B cell (primary cell): ENCODE measurements at places on chromosomes 1 and 21.

GRCh38 chr1:66929146-66929688 lies 4.4 kb downstream of the MIER1 start:
- no peak for DNase-seq

GRCh38 chr1:212647004-212647403 lies 38.4 kb downstream of the ATF3 start:
- no peak for DNase-seq

GRCh38 chr1:25990702-25991395 lies 7.0 kb downstream of the PAFAH2 start:
- no peak for DNase-seq

DNA sequence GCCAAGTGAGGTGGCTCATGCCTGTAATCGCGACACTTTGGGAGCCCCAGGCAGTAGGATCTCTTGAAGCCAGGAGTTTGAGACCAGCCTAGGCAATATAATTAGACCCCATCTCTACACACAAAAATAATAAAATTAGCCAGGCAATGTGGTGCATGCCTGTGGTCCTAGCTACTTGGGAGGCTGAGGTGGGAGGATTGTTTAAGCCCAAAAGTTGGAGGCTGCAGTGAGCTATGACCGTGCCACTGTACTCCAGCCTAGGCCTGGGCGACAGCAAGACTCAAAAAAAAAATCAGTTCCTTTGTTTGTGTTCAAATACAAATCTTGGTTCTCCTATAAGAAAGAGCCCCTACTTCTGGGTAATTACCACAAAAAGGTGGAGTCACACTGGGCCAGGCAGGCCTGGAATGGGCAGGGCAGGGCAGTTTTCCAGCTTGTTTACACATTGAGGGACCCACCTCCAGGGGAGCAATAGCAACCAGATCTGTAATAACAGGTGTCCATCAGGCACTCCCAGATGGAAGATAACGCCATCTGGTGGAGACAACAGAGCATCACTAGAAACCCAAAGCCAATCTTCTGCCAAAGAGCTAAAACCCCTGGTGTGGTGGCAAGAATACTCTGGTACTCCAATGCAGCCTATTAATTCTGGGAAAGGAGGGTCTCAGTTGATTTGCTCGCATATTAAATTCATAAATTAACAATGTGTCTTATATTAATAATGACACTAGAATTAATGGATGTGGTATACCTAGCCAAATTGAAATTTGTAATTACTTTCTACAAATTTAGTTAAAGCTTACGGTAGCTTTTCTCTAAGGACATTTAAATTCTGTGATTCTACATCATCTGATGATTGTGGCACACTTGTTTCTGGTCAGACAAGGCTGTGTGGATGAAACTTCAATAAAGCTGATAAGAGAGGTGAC lies 13.2 kb downstream of the PPP1R15B start:
- DNase-seq = peak; percentile 81

GRCh38 chr1:172405912-172406311 lies 14.6 kb upstream of the C1orf105 start:
- DNase-seq = no peak

DNA sequence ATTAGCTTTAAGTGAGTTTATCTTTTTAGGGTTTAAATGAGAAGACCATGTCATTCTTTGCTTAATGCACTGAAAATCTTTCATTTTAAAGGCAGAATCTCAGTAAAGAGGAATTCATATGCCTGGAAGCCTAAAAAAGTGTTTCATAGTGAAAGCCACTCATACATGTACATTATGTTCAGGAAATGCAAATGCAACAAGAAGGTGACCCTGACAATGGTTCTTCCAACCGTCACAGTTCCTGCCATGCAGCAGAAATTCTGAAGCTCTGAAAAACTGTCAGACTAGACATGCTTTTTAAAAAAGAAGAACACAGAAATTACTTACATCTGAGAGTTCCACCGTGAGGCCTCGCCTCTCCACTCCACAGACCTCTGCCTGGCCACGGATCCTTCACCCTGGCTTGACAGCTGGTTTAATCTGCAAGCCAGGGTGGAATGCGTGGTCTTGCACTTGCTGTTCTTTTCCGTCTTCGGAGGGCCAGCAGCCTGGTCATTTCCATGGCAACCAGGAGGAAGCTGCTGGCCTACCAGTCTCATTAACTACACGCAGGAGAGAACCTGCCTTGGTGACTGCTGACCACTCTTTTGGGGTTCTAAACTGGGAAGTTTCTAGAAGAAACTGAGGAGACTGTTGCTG lies 41.8 kb upstream of the PAXBP1 start:
- no peak for DNase-seq

GRCh38 chr1:94274561-94274960 lies 37.2 kb upstream of the ARHGAP29 start:
- no peak for DNase-seq

DNA sequence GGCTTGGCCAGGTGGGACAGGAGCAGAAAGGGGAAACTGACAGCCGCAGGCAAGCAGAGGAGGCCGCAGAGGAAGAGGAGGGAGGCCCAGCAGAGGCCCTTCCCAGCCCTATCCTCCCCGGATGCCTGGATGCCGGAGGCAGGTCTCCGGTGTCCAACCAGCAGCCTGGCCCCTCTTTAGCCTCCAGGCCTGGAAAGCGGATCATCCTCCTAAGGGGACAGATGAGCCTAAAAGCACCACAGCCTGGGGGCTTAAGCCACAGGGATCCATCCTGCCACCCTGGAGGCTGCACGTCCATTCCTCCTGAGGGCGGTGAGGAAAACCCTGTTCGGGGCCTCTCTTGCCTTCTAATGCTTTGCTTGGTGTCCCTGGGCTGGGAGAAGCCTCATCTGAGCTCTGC lies 334.1 kb upstream of the VAMP3 start:
- no peak for DNase-seq

DNA sequence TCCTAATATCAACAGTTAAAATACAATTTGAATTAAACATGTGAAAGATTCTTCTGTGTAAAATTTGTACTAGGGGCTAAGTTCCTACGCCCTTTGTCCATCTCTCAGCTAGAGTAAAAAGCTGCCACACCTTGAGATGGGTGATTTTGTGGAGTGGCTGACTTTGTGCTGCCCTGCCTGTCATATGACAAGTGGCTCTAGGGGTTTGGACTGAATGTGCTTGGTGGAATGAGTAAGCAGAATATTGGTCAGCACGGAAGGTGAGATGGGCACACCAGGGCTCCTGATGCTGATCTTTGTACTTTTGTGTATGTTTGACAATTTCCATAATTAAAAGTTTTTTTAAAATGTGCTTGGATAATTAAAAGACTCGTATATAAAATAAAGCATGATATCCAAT lies 133.6 kb upstream of the SLC45A1 start:
- no peak for DNase-seq

DNA sequence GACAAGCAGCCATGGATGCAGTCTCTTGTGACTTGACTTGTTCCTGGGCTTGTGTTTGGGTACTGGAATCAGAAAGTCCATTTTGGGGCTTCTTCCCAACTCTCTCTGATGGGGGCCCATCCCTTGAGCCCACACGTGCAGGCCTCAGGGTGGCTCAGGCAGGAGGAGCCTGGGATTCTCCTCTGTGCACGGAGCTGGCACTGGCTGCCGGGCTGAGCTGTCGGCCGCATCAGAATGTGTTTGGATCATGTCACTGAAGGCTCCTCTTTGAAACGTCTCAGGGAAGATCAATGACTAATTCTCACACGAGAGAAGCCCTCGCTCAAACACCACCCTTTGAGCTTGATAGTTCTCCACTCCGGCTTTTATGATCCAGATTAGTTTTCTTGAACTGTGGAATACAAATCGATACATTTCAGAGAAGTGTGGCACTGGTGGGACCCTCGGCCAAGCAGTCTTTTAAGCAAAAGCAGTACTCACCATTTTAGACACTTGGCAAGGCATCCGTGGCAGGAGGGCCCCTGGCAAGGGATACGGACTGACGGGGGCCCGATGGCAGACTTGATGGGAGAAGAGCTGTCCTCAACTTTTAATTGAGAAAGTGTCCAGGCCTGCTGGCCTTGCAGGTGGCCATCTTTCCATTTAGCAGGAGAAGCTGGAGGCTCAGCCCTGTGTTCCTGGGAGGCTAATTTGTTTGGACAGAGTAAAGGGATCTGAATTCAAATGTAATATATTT lies 220.7 kb upstream of the C1orf174 start:
- no peak for DNase-seq

GRCh38 chr21:41672543-41672915 lies 94.3 kb downstream of the RIPK4 start:
- DNase-seq = no peak

GRCh38 chr1:206506405-206507283 lies 687 bp upstream of the RASSF5 start:
- DNase-seq = peak; percentile 67

DNA sequence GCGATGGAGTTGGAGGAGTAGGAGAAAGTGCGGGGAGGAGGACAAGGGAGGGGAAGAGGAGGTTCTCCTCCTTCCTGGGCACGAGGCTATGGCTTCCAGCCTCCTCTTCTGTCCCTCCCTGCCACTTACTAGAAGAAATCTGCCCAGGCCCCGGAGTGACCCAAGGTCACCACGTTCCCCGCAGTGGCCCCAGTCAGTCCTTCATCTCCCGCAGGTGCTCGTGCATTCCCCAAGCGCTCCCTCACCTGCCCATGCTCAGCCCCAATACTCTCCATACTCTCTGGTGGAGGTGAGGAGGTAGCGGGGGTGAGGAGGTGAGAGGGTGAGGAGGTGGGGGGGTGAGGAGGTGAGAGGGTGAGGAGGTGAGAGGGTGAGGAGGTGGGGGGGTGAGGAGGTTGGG lies 85.4 kb downstream of the CCDC185 start:
- DNase-seq = no peak

DNA sequence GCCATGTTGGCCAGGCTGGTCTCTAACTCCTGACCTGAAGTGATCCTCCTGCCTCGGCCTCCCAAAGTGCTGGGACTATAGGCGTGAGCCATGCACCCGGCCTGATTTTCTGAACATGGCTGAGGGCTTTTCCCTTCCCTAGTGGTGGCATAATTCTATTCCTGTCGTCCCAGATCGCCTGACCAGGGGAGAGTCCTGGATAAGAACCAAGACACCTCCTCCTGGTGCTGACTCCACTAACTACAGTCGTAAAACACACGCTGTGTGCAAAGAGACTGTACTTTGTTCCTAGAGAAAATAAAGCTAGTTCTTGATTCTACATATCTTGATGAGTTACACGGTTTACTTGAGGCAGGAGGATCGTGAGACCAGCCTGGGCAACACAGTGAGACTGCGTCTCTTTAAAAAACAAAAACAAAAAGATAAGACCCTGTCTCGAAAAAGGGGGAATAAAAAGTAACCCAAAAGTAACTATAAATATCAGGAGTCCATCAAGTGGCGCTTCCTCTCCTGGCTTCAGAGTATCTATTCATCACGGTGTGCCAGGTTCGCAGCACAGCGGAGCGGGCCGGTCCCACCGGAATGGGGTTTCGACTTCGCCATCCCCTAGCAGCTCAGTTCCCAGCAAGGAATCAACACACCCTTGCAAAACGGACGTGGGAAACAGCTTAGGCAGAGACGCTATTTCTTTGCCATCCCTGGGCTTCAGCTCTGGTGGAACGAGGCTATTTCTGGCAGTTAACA lies 973 bp downstream of the SDF4 start:
- DNase-seq = no peak

DNA sequence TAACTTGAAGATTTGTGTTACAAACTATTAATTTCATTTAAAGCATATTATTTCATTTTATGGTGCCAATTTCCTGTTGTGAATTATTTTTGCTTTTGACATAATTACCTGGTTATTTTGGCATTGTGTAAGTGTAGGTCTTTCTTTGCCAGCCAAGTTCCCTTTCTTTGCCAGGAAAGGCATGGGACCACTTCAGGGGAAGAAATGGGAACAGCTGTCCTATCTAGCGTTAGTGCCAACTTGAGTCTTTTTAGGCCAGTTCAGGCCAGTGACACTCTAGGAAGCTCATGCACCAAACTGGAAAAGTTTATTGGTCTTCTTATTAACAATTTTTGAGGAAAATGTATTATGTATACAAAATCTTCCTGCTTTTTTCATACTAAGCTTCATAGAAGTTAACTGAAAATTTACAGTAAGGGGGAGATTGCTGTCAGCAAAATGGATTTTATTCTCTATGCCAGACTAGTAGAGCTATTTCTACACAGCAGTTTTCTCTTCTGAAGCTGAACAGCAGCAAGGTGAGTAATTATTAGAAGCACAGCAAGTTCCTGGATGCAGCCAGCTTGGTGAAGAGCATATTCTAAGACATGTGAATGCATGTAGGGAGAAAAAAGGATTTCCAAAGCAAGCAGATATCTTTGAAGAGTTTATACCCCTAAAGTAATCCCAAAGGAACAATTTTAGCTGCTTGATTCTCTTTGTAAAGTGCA lies 914.6 kb upstream of the ADGRL4 start:
- DNase-seq = no peak

GRCh38 chr1:53112861-53113260 lies 29.6 kb downstream of the SLC1A7 start:
- DNase-seq = no peak

DNA sequence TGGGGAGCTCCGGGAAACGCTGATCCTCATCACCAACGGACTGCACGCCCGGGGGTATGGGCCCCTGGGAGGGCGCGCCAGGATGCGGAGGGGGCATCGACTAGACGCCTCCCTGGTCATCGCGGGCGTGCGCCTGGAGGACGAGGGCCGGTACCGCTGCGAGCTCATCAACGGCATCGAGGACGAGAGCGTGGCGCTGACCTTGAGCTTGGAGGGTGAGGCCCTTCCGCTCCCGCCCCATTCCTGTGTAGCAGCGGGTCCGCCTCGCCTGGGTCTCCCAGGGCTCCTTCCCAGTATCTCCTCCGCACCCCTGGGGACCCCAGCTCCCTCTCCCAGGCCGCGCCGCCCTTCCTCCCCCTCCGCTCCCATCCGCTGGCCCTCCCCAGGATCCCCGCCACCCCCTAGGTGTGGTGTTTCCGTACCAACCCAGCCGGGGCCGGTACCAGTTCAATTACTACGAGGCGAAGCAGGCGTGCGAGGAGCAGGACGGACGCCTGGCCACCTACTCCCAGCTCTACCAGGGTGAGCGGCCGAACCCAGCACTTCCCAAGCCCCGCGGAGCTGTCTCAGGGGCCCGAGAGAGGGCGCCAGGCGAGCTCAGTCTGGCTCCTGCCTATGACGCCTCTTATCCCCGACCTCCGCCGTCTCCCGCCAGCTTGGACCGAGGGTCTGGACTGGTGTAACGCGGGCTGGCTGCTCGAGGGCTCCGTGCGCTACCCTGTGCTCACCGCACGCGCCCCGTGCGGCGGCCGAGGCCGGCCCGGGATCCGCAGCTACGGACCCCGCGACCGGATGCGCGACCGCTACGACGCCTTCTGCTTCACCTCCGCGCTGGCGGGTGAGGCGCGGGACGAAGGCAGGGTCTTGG lies 5.0 kb downstream of the HAPLN2 start:
- DNase-seq = peak; percentile 69

- peak; percentile 20 for DNase-seq
Measured at GRCh38 chr1:184664042-184664660, 90.5 kb downstream of the EDEM3 start.

DNA sequence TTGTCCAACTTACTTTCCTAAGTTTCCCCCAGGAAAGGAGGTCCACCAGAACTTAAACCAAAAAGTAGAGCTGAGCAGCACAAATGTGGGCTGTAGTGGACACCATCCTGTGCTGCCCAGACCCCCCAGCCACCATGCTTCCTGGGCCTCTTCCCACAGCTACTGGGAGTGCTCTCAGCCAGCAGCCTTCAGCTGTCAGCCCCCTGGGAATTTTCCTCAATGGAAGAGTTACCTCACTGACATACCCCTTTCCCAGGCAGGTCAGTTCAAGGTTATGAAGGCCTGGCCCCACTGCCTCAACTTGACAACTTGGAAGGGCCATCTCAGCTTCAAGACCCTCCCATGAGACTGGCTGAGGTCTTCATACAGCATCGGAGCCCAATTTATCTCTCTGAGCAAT lies 47.7 kb downstream of the CDCP2 start:
- no peak for DNase-seq

- DNase-seq = no peak
Measured at GRCh38 chr1:189821833-189822232, 655.8 kb downstream of the BRINP3 start.

GRCh38 chr1:40782371-40782956 lies 1.1 kb upstream of the KCNQ4 start:
- no peak for DNase-seq
